ENCODE measurements at places on chromosomes 1 and 21.
A peak's percentile ranks its signal among the peaks of the same experiment; 100 is the strongest.

DNA sequence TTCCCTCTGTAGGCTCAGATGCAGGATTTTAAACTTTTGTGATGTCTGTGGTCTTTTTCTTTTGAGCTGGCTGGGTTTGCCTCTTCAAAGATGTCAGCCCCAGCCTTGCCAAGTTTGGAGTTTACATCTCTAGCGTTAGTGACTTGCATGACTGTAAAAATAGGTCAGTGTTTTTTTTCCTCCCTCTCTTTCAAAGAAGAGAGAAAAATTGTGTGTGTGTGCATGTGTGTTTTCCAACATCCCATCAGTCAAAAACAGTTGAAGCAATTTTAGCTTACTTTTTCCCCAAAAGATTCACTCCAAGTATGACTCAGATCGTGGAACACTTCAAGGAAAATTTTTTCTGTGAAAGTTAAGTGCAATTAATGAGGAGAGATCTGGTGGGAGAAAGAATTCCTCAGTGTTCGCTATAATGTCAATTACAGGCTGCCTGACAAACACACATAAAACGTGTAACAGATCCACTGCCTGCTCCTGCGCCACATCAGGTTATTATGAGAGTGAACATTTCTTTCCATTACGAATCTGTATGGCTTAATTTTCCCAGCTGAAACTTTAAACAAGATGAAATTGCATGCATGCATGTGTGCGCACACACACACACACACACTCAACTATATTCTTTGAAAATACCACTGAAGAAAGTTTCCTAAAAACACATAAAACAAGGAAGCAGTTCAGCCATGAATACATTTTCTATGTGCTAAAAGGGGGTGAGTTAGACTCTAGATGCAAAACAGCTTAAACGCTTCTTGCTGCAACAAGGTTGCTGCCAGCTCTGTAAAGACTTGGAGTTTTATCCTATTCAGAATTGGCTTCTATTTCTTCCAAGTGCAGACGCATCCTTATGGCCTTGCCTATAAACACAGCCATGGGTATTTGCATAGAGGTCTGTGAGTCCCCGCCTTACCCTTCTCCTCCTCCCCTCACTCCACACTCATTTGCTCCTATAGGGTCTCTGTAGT is 55.5 kb downstream of the TLR5 start:
- no peak for DNase-seq

- no peak for DNase-seq
Observed at GRCh38 chr1:97069312-97069711, 347.7 kb downstream of the PTBP2 start.

- DNase-seq: peak; percentile 95
Observed at GRCh38 chr1:205918955-205919746, 24.1 kb downstream of the SLC26A9 start.

DNA sequence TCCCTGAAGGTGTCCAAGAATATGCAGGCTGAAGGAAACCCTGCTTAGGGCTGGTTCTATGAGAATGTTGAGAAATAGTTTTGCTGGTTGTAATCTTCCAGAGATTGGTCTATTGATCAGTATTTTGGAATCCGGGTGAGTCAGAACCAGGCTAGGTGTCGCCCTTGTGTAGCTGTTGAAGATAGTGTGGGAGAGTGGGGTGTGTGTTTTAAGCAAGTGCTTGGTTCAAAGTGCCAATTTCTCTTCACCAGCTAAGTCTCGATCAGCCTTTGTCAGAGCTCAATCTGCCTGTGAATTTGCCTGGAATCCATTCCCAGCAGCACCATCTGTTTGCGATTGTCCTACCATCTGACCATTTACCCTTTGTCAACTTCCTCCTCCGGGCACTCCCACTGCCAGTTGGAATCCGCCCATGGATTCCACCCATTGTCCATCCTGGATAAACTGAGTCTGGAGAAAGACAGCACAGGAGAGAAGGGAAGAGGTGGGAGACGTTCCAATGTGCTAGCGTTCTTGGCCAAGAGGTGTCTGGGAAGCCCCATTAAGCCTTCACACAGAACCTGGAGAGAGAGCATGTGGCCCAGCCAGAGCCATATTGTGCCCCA is 59.4 kb upstream of the CYP2J2 start:
- no peak for DNase-seq

- DNase-seq: no peak
Observed at GRCh38 chr1:158095737-158096335, 84.9 kb upstream of the CD1D start.

GRCh38 chr1:99279525-99279924 is 15.2 kb downstream of the PLPPR4 start:
- DNase-seq: no peak

DNA sequence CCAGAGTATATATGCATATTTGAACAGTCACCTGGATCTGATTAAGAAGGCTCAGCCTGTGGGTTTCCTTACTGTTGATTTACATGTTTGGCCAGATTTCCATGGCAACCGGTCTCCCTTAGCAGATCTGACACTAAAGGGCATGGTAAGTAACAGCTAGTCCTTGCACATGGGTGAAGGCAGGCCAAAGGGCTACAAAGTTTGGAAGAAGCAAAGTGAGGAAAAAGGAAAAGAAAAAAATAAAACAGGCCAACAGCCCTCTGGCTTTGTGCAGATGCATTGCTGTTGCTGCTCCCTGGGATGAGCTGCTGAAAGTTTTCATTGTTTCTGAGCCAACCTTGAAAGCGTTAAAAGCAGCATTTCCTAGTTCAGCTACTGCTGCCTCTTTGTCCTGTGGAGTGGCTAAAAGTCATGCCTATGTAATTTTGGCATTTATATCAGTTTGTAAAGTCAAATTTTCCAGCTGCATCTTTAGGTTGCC is 176.5 kb upstream of the HOOK1 start:
- DNase-seq: no peak

Data from DMS153 (cell line).